ENCODE measurements at places on chromosomes 5 and 9.

- peak; percentile 33 for DNase-seq
These were observed 7.2 kb upstream of the RNF38 start for GRCh38 chr9:36407122-36407723.

DNA sequence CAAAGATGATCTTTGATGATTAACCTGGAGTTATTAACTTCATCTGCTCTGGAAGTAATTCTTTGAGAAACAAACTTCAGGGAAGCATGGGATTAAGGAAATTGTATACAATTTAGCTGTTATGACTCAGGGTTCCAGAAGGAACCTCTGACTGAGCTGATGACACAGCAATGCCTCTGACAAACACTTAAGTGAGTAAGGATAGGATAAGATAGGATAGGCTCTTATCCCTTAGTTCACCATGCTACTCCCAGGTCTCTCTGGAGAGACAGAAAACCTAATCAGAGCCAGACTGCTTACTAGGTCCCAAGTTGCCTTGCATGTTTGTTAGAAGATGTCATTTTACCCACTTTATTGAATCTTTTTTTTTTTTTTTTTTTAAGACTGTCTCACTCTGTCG is 12.6 kb upstream of the TMEM38B start:
- DNase-seq, result no peak

- no peak for DNase-seq
These were observed 643.5 kb upstream of the KLF4 start for GRCh38 chr9:108133101-108133500.

DNA sequence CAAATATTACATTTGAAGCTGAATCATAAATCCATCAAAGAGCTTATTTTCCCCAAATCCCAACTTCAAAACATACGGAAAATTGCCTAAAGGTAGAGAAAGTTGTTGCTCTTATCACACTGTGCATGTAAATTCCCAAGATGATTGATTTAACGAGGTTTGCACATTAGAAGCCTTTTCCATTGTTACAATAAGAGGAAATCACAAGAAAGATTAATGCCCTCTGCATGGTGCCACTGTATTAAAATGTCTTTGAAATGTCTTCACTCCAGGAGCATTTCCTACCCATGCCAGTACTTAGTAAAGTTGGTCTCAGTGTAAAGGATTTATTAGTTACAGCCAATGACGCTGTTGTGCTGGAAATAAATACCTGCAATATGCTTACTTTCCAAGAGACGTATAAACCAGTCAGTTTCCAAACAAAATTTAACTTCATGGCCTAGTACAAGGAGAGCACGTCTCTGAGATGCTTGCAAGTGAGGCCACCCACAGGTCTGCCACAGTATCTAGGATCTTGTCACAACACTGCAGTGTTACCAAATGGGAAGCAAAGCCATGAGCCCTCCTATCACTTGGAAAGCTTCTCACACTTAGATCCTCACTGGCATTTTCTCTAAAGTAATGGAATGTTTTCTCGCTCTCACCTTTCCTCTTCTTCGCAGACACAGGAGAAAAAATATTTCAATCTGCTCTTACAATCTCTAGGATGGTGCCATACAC is 112.4 kb downstream of the CETN3 start:
- no peak for DNase-seq

DNA sequence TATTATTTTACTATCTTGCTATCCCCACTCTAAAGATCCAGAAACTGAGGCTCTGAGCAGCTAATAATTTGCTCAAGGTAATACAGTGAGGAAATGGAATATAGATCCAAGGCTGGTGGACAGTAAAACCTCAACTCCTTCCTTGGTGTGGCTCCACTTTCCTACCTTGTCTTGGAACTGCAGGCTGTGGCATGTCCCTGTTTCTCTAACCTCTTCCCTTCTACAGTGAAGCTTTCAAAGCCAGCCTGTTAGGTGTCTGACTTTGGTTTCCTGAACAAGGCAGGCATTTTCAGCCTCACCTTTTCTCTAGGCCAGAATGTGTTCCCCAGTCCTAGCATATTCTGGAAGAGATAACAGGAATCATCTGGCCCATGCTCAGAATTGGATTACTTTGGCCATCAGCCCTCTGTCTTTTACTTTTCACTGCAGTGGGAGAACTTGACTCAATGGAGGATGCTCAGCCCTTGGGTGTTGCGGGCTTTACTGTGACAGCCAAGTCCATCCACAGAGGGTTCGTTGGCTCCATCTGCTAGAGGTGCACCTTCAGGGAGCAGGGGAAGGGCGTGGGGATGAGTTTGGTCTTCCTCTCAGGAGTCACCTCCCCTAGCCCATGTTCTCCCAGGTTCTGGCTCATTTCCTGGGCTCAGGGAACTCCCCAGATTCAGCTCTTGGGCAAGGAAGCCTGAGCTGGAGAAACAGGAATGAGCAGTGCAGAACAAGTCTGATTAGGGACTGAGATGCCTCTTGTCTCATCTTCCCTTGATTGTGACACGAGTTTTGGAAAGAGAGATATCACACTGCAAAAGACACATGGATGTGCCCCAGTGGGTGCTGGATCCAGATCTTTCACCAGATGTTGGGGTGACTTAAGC is 1.1 kb downstream of the NIPAL4 start:
- DNase-seq, result no peak

- DNase-seq, result no peak
These were observed 80.7 kb downstream of the ANKRD55 start for GRCh38 chr5:56152437-56152836.
